ENCODE measurements at places on chromosomes 12 and 14.

DNA sequence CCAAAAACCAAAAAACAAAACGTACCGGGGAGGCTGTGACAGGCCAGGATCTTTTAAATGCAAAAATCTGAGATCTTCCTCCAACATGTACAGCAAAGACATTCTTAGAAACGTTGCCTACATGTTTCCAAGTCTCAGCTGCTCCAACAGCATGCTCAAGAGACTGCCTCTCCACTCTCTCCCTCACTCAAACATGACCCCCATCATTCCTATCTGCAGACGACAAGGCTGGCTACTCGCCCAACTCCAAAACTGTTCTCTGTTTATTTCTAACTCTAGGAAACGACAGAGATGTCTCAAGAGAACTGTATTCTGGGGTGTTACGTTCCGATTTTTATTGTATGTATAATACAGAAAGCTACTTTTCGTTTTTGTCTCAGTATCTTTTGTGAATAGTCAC is 57.5 kb upstream of the TMCC3 start:
- DNase-seq = no peak

DNA sequence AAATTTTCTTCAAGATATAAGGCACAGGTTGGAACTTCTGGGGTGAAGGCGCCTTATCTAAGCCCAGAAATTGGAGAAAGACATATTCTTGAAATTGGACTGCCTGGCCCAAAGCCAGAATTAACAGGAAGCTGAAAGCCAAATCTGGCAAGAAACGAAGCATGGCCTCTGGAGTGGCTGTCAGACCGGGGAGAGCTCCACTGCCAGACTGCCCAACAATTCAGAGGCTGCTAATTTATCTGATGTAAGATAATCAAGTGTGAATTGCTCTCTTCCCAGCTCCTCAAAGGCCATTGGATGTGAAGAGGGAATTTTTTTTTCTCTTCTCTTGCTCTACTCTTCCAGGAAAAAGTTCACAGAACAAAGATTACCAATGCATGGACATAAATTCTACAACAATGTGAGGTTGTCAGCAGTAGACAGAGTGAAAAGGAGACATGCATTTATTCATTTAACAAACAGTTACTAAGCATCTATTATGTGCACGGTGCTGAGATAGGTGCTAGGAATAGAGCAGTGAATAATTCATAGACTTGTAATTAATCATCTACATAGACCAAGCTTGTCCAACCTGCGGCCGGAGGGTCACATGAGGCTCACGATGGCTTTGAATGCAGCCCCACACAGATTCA is at the start of gene GDF3:
Gene GDF3 (minus strand): TSS at position 210 of the 632 bp plus-strand sequence. CDS start 47 bp downstream, at position 163.
- no peak for DNase-seq

DNA sequence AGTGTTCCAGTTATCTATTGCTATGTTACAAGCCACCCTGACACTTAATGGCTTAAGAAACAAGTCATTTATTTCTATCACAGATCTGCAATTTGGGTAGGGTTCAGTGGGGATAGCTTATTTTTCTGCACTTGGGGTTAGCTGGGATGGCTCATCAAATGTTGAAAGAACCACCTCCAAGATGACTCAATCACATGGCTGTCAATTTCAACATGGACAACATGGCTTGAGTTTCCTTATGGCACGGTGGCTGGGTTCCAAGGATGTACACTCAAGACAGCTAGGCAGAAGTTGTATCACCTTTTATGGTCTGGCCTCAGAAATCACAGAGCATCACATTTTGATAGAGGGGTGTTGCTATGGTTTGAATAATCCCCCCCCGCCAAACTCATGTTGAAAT is 24.5 kb upstream of the IGF1 start:
- DNase-seq = no peak

- no peak for DNase-seq
These were observed 99.3 kb upstream of the GPHB5 start for GRCh38 chr14:63418020-63418419.

DNA sequence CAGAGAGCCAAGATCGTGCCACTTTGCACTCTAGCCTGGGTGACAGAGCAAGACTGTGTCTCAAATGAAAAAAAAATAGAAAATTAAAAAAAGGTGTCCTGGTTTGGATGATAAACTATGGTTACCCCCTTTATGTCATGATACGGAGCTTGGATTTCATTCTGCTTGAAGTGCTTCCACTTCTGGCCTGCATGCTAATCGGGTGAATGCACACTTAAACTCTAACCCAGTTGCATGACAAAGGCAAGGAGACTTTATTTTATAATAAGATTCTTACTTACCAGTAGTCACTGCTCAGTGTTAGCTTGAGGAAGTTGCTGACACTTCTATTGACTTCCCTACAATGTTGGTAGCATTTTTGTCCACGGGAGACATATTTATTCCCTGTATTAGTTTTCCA is 24.3 kb downstream of the CFAP54 start:
- no peak for DNase-seq

DNA sequence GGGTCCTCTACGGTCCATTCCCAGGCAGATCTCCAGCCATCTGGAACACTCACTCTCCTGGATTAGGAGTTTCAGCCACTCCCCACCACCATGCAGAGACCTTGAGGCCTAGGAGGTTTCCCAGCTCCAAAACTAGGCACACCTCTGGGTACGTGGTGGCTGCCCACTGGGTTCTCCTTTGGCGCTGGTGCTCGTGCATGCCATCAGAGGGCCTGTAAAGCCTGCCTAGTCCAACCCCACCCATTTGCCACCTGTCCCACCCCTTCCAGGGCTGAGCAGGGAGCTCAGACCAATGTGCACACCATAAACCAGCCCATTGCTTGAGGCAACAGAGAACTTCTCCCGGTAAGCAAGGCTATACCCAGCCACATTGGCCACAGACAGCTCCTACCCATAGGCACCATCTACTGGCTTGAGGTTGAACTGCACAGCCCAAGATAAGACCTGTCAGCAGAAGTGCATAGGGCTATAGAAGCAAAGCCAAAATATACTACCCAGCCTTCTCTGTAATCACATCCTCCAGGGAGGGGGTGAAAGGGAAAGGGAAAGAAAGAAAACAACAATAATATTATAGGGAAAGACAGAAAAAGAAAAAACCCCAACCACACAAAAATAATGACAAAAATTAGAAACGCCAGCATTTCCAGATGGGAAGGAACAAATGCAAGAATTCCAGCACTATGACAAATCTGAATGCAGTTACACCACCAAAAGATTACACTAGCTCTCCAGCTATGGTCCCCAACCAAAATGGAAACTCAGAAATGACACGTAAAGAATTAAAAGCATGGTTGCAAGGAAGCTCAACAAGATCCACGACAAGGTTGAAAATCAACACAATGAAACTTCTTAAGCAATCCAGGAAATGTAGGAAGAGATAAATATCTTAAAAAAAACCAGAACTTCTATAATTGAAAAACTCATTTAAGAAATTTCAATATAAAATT is 111.9 kb upstream of the CCDC175 start:
- DNase-seq = no peak

- DNase-seq = no peak
These were observed 26.4 kb downstream of the MYL2 start for GRCh38 chr12:110893956-110894355.

- no peak for DNase-seq
These were observed 48.6 kb upstream of the TMPO start for GRCh38 chr12:98466640-98467400.

- DNase-seq = no peak
These were observed 3.2 kb upstream of the SYNE3 start for GRCh38 chr14:95519699-95520098.

DNA sequence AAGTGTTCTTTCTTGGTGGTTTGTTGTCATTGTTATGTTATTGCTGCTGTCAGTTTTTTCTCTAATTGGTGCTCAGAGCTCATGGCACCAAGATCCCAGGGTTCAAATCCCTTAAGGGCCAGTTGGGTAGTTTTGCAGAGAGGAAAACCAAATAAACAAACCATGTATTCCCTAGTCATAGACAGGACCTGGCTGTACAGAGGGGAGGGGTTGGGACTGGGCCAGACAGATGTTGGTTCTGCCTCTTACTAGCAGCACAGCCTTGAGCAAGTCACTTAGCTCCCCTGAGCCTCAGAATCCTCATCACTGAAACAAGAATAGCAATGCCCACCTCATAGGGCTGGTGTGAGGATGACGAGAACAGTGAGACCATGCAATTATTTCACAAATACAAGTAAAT is 53.4 kb downstream of the LTBP2 start:
- DNase-seq = no peak

DNA sequence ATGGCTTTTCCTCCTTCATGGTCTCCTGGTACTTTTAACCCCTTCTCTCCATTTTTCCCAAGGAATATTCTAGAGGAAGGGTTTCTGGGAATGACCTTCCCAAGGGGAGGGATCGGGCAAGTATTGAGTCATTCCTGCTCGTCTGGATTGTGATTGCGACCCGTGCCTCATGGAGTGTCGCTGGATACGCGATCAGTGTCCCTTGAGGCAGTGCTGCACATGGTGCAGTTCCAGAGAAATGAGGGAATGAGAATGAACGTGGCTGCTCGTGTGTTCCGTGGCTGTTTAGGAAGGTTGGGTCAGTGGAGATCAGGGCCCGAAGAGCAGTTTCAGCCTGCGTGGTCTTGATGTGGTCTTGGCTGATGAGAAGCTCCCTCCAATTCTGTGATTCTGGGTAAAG is 234.4 kb downstream of the CACNA1C start:
- no peak for DNase-seq

GRCh38 chr12:123062681-123063486 is 82.4 kb downstream of the ARL6IP4 start:
- no peak for DNase-seq

DNA sequence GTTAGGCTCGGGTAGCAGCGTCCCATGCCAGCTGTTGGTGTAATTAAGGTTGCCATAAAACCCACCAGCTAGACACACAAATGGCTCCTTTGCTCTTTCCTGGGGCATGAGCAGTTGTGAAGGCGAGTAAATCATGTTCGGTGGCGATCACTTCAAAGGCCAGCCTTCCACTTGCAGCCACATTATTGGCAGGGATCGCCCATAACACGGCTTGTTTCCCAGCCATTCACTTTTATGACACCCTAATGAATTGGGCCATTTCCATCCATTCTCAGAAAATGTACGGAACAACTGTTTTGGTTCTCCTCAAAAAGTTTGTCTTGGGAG is 63.4 kb downstream of the BEGAIN start:
- DNase-seq = no peak

DNA sequence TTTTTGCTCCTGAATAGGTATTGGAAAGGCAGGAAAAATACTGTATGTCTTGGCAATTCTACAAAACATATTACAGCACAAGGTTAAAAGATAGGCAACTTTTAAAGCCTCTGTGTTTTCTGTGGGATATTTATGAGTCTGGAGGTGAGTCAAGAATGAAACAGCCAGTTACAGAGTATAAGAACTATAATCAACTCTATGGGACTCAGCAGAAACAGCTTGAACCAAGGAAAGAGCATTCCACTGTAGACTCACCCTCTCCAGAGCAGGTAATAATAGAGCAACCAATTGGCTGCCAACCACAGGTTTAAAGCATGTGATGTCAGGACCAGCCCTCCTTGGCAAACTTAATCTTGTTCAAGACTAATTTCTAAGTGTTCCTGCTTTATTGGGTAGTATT is 100.5 kb upstream of the MDM1 start:
- DNase-seq = no peak

- no peak for DNase-seq
These were observed 5.3 kb downstream of the HSD17B6 start for GRCh38 chr12:56768424-56768823.

GRCh38 chr12:109858764-109859163 is 21.6 kb downstream of the GLTP start:
- no peak for DNase-seq

GRCh38 chr12:8668441-8668840 is 5.8 kb upstream of the MFAP5 start:
- DNase-seq = no peak

DNA sequence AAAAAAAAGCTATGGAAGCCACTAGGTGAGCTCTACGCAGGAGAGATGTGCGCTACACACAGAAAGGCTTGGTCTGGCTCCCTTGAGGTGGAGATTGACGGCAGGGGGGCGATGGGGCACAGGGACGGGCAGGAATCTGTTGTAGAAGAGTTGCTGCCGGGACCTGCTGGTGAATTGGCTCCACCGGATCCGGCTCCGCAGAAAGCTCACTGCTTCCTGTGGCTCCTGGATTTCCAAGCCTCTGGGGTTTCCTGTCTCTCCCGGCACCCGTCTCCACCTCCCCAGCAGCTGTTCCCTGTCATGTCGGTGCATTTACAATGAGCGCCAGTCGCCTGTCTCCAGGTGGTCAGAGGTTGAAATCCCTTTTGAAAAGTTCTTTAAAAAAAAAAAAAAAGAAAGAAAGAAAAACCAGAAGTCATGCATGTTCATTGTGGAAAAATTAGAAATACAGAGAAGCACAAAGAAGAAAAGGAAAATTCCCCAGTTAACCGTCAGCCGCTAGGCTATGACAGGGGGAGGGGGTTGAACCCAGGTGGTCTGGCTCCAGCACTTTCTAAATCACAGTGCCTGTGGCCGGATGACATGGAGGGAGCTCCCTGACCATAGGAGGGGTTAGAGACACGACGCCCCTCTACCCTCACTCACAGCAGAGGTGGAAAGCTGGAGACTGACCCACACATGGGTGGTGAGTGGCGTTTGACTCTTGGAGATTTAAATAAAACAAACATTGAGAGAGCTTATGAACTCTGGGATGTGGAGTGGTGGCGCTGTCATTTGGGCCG is 20.8 kb downstream of the FAM222A start:
- DNase-seq = no peak

GRCh38 chr14:53896726-53897125 is 59.9 kb downstream of the BMP4 start:
- DNase-seq = no peak

- no peak for DNase-seq
These were observed 7.7 kb upstream of the NRL start for GRCh38 chr14:24122416-24122815.

DNA sequence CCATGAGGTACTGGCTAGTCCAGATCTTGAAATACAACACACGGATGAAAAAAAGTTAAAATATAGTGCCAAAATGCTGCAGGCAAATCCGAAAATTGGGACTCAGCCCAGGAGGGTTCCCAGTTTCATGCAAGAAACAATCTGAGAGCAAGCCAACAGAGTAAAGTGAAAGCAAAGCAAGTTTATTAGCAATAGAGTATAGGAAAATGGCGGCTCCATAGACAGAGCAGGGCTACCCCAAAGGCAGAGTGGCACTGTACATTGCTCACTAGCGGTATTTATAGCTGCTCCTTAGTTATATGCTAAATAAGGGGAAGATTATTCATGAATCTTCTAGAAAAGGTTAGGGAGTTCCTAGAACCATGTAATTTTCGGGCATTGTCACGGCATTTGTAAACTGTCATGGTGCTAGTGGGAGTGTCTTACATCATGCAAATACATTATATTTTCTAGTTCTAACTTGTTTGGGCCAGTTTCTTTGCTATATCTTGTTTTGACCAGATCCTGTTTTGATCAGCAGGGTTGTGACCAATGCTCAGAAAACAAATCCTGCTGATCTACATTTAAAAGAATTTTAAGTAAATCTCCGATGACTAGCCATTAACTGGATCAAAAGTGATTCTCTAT is 29.1 kb downstream of the RECQL start:
- no peak for DNase-seq

- DNase-seq = no peak
These were observed 20.6 kb downstream of the JAG2 start for GRCh38 chr14:105147671-105148603.
